ENCODE measurements at places on chromosomes 12 and 14.

DNA sequence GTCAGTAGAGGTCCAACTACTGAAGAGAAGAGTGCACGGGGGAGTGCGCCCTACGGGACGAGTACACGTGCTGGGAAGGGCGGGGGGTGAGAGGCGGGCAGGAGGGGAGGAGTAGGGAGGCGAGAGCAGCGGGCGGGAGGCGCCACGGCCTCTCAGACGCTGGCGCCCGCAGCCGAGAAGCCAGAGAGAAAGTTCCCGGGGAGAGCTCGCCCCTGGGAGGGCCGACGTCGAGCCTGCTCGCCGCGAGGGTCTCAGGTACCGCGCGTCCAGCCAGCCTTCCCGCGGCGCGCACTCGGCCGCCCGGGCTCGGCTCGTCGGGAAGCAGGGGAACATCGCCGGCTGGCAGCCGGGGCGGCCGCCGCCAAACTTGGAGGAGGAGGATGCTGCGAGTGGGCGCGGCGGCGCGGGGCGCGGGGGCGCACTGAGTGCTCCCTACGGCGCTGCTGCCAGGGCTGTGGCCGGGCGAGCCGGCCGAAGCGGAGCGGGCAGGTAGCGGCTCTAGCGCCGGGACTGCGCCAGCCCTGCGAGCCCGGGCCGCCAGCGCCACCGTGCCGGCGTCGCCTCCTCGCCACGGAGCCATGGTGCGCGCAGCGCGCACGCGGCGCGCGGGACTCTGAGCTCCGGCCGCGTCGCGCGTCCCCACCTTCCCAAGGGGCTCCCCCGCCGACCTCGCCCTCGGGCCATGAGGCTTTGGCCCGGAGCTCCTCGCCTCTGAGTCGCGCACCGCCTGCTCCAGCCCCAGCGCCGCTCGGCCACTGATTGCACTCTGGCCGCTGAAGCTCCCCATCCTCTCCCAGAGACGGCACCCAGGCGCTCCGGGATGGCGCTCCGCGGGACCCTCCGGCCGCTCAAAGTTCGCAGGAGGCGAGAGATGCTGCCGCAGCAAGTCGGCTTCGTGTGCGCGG is at the start of gene SLC24A4:
Gene SLC24A4 (plus strand): TSS at position 155 of the 905 bp plus-strand sequence. CDS start 666 bp downstream, at position 821.
- no peak for DNase-seq

GRCh38 chr12:34605955-34606748 is 583.9 kb downstream of the ALG10 start:
- DNase-seq = no peak

DNA sequence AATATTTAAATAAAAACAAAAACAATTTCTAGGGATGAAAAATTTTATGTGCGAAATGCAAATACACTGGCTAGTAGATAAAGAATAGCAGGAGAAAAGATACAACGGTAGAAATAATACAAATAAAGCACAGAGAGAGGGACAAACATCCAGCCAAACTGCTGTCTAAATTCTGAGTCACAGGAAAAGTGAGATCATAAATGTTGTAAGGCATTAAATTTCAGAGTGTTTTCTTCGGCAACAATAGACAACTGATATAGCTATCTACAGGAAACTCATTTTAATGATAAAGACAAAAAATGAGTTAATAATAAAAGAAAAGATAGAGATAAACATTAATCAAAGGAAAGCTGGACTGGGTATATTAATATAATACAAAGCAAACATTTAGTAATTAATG is 122.2 kb downstream of the NTS start:
- DNase-seq = no peak

DNA sequence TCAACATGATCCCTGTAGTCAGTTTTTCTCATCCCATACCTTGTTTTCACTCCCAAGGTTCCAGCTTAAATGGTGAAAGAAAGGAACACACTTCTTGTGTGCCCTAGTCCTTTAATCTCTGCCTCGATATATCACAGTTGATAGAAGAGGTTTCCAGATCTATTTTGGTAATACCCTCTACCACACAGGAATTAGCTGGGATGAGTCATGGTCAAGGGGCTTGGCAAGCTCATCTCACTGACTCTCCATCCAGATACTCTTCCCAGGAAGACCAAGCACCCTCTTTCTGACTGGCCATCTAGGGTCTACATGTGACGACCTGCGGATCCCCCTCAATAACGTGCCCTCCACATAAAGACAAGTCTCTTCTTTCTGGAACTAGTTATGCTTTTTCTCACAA is 277.9 kb downstream of the ITPR2 start:
- no peak for DNase-seq

DNA sequence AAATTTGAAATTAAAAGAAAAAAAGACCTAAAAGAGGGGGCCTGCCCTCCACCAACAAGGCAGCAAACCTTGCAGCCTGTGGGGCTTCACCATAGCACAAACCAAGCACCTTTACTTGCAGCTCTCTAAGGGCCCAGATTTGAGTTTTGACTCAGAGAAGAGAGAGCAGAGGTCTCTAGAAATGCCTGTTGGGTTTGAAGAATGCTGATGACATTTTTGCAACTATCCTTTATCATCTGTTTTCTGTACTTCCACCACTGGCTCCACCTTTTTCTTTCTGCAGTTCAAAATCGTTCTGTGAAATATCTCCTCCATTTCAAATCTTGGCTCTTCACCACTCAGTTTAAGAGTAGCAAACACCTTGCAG is 83.8 kb upstream of the HMGA2 start:
- DNase-seq = no peak

DNA sequence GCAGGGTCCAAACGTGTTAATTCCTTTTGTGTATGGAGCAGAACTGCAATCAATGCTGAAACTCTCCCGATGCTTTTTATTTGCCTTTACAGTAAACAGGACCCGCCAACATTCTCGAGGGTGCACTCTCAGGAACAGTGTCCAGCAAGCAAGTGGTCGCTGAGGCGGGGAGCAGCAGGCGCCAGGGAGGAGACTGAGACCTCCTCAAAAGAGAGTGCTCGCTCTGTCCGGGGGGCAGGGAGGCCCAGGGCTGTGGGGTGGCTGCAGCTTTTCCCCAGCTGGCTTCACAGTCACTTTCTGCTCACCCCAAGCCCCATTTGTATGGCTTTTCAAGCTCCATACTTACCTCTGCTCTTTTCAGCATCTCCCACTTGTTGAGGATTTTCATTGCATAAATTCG is 49.2 kb downstream of the CDC42BPB start:
- no peak for DNase-seq

- no peak for DNase-seq
These were observed 69.9 kb downstream of the C12orf56 start for GRCh38 chr12:64320611-64321010.

DNA sequence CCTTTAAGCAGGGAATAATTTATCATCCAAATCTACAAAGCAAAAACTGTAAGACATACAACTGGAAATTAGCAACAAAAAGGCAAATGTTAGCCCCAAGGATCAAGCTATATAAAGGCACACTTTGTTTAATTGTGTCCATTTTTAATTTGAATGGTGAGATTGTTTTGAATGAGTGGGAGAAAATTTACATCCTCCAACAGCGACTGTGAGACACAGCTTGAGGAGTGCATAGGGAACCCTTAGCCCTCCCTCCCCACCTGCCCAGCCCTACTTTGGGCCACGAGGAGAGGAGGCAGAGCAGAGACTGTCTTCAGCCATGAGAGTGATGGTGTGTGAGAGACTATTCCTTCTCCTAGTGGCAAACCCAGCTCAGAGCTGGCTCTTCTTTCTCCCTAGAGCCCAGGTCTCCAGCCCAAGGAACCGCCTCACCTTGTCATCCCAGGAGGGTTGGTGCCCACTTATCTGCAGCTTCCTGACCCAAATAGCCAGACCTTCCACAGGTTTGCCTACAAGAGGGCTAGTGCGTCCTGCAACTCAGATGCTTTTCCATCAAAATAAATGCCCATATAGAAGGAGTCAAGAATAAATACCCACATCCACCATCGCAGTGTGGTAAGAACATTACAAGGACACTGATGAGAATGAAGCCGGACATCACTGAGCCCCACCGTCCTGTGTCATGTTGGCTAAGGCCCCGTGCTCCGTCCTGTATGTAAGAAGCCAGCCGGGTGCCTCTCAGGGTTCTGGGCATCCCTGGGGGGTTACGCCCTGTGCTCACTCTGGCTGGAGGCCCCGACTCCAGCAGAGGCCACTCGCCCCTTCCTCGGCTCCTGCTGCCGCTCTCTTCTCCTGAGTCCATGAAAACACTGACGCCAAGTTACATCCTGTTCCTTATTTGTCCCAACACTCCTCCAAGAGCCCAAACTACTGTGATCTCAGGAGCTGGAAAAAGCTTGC is 36.4 kb upstream of the C14orf180 start:
- no peak for DNase-seq

Data from stimulated activated CD8-positive, alpha-beta memory T cell treated with anti-CD3 and anti-CD28 coated beads, Interleukin-15, amount 100 ng/mL, for 24 hours (primary cell).